A549 treated with DMSO at 1 μM for 4 hours (cell line): ENCODE measurements at places on chromosomes 1 and 21. TPM values are rescaled to one million over a fixed set of nuclear protein-coding genes. Genes with fewer than 3 reads are reported as not detected.

The GUCA2B gene
- 0.21 to 0.45 TPM in 2 of 5 replicates, not detected in the others for total RNA-seq

The OLIG2 gene
- not detected in 5 replicates for total RNA-seq

The CD1B gene
- not detected in 5 replicates for total RNA-seq

The WDR26 gene
- 37.6 to 45.2 TPM (median 40.3 TPM) in 5 replicates for total RNA-seq

The RNF186 gene
- not detected in 5 replicates for total RNA-seq

The PERM1 gene
- total RNA-seq, result 0.09 to 0.16 TPM (median 0.15 TPM) in 5 replicates

The FAAH gene
- 0.59 to 1.2 TPM (median 0.79 TPM) in 5 replicates for total RNA-seq

The ENAH gene
- total RNA-seq, result 75.4 to 108 TPM (median 95.6 TPM) in 5 replicates

The MTARC1 gene
- 8.3 to 12.0 TPM (median 9.9 TPM) in 5 replicates for total RNA-seq

The FLG gene
- total RNA-seq, result under 0.01 to 0.01 TPM in 2 of 5 replicates, not detected in the others

The TNFRSF4 gene
- total RNA-seq, result 0.17 TPM in 1 of 5 replicates, not detected in the others

The TATDN3 gene
- total RNA-seq, result 11.3 to 17.8 TPM (median 13.3 TPM) in 5 replicates

The MIXL1 gene
- total RNA-seq, result 0.07 to 0.10 TPM in 2 of 5 replicates, not detected in the others

The CHI3L1 gene
- not detected in 5 replicates for total RNA-seq

The FTCD gene
- 0.08 to 0.16 TPM in 2 of 5 replicates, not detected in the others for total RNA-seq

The GRIK1 gene
- total RNA-seq, result not detected in 5 replicates

The MCOLN3 gene
- 3.4 to 4.5 TPM (median 4.0 TPM) in 5 replicates for total RNA-seq

The C4BPA gene
- 0.48 to 1.0 TPM (median 0.64 TPM) in 5 replicates for total RNA-seq

The UBXN10 gene
- total RNA-seq, result 0.01 TPM in 1 of 5 replicates, not detected in the others

The AKR7A2 gene
- total RNA-seq, result 38.9 to 53.4 TPM (median 48.8 TPM) in 5 replicates

The ELAPOR1 gene
- total RNA-seq, result 0.41 to 0.96 TPM (median 0.55 TPM) in 5 replicates

The C1orf226 gene
- 0.73 to 1.1 TPM (median 0.78 TPM) in 5 replicates for total RNA-seq

The AMY1B gene
- total RNA-seq, result not detected in 5 replicates

The PARS2 gene
- 4.0 to 5.3 TPM (median 5.1 TPM) in 5 replicates for total RNA-seq

The FAM131C gene
- total RNA-seq, result 11.0 to 18.2 TPM (median 15.0 TPM) in 5 replicates

The RIPK4 gene
- total RNA-seq, result 11.4 to 15.0 TPM (median 12.3 TPM) in 5 replicates

The MIS18A gene
- 14.2 to 18.1 TPM (median 16.8 TPM) in 5 replicates for total RNA-seq

The CACNA1S gene
- total RNA-seq, result 0.01 TPM in 1 of 5 replicates, not detected in the others

The KRTAP25-1 gene
- total RNA-seq, result not detected in 5 replicates

The ANGEL2 gene
- total RNA-seq, result 16.5 to 21.2 TPM (median 18.6 TPM) in 5 replicates

The GOLT1A gene
- 3.8 to 6.4 TPM (median 5.5 TPM) in 5 replicates for total RNA-seq

The C1orf185 gene
- total RNA-seq, result not detected in 5 replicates

The CTPS1 gene
- 84.9 to 114 TPM (median 93.2 TPM) in 5 replicates for total RNA-seq

The EBNA1BP2 gene
- total RNA-seq, result 175 to 197 TPM (median 181 TPM) in 5 replicates

The ACTL8 gene
- total RNA-seq, result 1.7 to 2.0 TPM (median 1.8 TPM) in 5 replicates

The NEK2 gene
- total RNA-seq, result 40.4 to 53.0 TPM (median 49.2 TPM) in 5 replicates

The C1orf87 gene
- not detected in 5 replicates for total RNA-seq

The CYP4A11 gene
- not detected in 5 replicates for total RNA-seq

The NUDT4B gene
- 0.43 to 3.0 TPM (median 1.2 TPM) in 5 replicates for total RNA-seq

The KCND3 gene
- total RNA-seq, result 0.01 to 0.02 TPM in 2 of 5 replicates, not detected in the others

The OR2L5 gene
- not detected in 5 replicates for total RNA-seq

The TIMM17A gene
- 93.5 to 125 TPM (median 99.6 TPM) in 5 replicates for total RNA-seq

The ADGRL4 gene
- total RNA-seq, result not detected in 5 replicates

The C21orf58 gene
- total RNA-seq, result 4.1 to 7.1 TPM (median 5.7 TPM) in 5 replicates

The MROH9 gene
- not detected in 5 replicates for total RNA-seq

The PROK1 gene
- total RNA-seq, result not detected in 5 replicates

The CNKSR1 gene
- 0.21 to 0.76 TPM (median 0.29 TPM) in 5 replicates for total RNA-seq

The DDR2 gene
- total RNA-seq, result 0.19 to 0.49 TPM (median 0.34 TPM) in 5 replicates

The PALMD gene
- 0.36 to 0.57 TPM (median 0.50 TPM) in 5 replicates for total RNA-seq

The DNAJC6 gene
- 4.3 to 5.9 TPM (median 5.3 TPM) in 5 replicates for total RNA-seq

The ATP1A4 gene
- not detected in 5 replicates for total RNA-seq
